NCI-H526 treated with DMSO at 0.1 percent for 48 hours (cell line): ENCODE measurements at places on chromosomes 7 and 10.
A peak's percentile ranks its signal among the peaks of the same experiment; 100 is the strongest.

GRCh38 chr10:10293041-10293440 lies 724.6 kb upstream of the CELF2 start:
- no peak for DNase-seq

DNA sequence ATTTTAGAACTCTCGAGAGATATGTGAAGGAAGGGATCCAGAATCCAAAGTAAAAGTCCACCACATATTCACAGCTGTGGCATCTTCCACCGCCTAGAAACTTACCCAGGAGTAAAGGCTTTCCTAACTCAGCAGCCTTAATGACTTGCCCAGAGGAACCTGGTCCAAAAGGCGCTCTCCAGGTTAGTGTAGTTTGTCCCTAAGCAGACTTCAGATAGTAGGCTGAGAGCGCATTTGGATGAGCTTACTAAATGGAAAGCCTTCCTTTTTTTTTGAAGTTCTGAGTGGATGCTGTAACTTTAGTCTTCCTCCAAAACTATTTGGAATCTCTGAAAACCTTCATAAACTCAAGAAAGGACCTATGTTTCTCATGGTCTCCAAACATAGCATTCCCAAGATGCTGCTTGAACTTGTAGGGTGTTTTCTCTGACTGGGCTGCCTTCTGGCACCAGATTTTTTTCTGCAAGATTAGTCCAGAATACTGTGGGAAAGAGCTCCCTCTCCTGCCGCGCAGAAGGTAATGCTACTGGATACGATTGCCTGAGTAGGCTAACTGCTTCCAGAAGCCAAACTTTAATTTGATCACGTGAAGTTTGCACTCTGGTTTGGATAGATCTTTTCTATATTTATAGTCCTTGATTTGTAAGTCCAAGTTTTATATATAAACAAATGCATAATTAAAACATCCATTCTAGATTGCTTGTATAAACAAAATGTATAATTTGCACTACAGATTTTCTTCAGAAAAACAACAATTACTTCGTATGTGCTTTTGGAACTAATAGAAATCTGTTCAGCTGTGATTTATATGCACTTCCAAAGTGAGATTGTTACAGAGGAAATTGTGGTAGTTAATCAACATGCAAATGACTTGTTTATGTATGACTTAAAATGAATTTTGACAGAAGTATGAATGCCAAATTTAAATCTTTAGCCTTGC lies 19.6 kb upstream of the GPR37 start:
- DNase-seq: peak; percentile 65

GRCh38 chr10:44668336-44668735 lies 242.8 kb upstream of the TMEM72 start:
- DNase-seq: no peak

- DNase-seq: no peak
Measured at GRCh38 chr7:45073786-45074527, 14.8 kb downstream of the NACAD start.

- no peak for DNase-seq
Measured at GRCh38 chr7:45068236-45069023, 20.3 kb downstream of the NACAD start.

DNA sequence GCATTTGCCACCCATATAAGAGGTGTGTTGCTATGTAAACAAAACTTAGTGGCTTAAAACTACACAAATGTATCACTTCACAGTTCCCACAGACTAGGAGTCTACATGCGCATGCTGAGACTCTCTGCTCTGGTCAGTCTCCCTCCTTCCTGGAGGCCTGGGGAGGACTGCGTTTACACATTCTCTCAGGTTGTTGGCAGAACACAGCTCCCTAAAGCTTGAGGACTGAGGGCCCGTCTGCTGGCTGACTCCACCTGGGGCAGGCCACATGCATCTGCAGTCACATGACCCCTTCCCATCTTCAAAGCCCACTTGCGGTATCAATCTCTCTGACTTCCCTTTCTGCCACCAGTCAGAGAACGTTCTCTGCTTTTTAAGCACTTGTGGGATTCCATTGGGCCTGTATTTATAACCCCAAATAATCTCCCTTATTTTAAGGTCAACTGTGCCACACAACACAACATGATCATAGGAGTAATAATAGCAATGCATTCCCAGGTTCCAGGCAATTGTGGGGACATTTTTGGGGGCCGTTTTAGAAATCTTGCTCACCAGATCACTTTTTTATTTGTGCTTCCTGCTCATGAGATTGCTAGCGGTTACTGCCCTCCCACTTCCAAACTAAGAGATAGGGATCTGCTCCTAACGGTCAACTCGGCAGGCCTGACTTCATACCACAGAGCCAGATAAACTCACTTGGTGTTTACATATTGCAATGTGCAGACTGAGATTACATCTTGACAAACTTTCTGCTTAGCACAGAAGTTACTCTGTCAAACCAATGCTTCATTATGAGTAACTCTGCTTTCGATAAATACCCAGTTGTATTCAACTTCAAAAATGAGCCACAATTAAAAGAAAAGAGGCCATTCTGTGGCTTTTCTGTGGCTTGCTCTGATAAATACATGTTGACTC lies 96.3 kb downstream of the ALOX5 start:
- DNase-seq: no peak

GRCh38 chr10:22343731-22344130 lies 1.6 kb upstream of the SPAG6 start:
- DNase-seq: no peak

GRCh38 chr7:8157296-8157695 lies 104.7 kb downstream of the ICA1 start:
- DNase-seq: no peak

GRCh38 chr10:86247588-86247987 lies 119.0 kb downstream of the GRID1 start:
- no peak for DNase-seq

DNA sequence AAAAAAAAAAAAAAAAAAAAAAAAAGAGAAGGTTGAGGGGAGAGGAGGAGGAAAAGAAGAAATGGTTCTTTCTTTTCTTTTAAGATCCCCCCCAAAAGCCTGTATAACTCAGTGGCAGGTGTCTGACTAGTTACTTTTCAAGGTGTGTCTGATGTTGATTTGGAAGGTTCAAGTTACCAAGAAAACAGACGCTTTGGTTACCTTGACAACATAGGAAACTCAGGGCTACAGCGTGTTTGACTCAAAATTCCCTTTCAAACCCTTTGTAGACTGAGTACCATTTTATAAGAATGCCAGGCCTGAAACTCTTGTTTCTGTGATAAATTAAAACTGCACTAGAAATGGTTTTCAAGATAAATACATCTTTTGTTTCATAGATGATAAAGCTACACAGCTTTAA lies 286.8 kb downstream of the SKIDA1 start:
- DNase-seq: no peak

DNA sequence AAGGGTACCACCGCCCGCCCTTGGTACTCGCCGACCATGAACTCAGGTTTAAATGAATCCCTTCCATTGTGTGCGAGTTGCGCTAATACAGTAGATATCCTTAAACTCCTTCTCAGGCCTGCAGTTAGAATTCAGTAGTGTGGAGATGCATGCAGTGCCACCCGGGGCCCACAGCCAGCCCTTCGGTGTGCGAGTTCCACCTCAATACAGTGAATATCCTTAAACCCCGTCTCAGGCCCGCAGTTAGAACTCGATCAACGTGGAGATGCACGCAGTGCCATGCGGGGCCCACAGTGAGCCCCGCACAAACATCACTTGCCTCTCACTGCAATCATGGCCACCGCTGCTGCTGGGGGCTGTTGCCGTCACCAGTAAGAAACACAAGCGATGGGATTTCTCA lies 261.9 kb downstream of the MAD1L1 start:
- DNase-seq: no peak

DNA sequence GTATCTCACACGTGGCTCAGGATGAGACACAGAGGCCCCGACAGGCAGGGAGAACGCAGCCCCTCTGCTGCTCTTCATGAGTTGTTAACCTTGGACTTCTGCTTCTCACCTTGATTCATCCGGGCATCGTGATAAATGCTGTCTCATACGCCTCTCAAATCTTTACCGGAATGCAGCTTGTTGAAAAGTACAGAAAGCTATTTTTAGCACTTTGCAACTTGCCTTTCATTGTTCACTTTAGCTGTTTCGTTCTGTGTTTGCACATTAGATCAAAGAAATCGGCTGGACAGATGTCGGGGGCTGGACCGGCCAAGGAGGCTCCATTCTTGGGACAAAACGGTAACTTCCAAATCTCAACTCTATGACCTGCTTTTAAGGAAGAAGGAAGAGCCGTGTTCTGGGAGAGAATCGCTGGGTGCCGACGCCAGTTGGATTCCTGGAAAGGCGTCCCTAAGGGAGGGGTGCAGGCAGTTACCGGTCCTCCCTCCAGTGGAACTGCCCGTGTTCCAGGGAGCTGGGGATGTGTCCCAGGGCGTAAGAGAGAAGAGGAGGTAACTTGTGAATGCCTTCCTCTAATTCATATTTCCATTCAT lies 49.3 kb downstream of the PFKP start:
- DNase-seq: no peak

DNA sequence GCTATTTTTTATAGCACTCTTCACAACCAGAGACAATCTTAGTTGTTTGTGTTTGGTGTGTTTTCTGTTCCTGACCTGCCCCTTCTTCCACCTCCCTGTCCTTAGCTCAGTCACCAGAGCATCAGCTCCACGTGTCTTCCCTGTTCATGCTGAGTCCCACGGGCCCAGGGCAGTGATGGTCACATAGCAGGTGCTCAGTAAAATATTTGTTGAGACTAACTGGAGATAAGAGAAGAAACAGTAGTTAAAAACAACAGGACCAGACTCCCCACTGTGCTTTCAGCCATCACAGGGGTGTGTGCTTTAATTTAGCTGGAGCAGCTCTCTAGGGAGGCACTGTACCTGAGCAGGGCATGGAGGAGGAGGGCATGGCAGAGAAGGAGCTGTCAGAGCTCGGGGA lies 307.3 kb upstream of the ZNF32 start:
- DNase-seq: no peak

- no peak for DNase-seq
Measured at GRCh38 chr7:38855867-38856266, 53.1 kb downstream of the VPS41 start.

DNA sequence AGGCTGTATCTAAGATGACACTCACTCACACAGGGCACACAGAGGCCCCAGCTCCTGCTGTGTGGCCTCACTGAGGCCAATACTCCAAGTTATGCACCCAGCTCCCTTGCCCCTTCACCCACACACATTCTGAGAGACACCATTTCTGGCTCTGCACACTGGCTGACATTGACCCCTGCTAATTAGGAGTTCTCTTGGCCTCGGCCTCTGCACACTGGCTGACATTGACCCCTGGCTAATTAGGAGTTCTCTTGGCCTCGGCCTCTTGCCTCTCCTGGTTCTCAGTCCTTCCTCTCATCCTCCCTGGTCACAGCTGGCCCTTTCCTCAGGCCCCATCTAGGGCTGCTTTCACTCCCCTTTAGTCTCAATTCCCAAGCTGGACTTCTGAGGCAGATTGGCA lies 97.3 kb downstream of the GRID1 start:
- DNase-seq: no peak

- DNase-seq: no peak
Measured at GRCh38 chr10:131726967-131727366, 173.8 kb upstream of the PPP2R2D start.

GRCh38 chr7:79782256-79782655 lies 328.8 kb upstream of the MAGI2 start:
- no peak for DNase-seq

DNA sequence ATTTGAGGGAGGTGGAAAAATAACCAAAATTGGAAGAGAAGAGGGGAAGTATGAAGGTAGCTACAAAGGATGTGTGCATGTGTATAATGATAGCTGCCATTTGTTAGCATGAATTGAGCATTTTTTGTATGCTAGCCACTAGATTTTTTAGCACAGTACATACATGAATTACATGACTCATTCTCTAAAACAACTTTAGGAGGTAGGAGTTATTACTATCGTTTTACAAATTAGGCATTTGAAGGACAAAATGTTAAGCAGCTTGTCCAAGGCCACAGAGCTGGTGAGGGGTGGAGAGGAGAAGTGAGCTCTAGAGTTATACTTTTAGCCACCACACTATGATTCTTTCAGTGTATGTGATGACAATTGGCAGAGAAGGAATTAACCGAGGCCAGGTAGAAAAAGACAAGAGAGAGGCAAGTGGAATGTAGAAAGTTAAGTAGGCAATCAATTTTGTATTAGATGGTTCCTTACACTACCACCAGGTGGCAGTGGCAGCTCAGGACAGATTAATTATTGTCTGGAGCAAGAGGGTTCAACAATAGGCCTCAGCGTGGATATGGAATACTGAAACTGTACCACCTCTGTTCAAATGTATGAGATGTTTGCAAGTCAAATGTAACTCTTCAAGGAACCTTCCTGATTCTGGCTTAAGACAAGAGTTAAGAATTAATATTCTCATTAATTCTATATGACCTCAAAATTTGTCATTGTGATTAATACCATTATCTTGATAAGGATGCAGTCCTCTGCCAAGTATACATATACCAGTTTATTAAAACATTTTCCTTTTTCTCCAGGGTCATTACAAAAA lies 128.0 kb downstream of the MBL2 start:
- DNase-seq: no peak

DNA sequence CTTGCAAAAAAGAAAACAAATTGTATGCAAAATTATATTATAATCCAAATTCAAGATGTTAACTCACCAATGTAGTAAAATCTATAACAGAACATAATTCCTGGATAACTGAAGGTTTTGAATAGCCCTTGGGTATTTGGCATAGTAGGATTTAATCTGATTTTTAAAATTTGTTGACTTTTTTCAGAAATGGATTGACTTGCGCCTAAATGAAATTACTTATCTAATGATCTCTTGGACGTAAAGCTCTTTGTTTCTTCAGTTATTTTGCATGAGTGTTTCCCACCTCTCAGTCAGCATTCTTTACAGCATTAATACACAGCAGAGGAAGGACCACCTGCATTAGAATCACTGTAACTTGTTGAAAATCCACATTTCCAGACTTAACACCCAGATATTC lies 169.6 kb downstream of the SEPTIN7 start:
- DNase-seq: no peak

DNA sequence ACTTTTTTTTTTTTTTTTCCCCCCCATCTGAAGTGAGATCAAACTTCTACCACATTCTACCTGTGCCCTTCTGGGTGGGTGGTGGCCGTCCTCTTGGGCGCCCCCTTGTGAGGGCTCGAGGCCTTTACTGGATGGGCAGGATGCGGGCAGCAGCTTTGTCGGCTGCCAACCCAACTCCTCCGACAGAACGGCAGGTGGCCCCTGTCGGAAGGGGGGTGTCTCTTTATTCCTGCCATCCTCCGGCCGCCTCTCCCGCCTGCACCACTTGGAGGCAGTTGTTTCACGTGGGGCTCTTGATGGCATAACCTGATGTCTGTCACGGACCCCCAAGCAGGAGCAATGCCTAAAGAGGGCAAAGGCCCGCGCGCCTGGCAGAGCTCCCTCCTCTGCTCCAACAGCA lies 31.0 kb downstream of the AMZ1 start:
- peak; percentile 11 for DNase-seq

GRCh38 chr7:117014673-117015133 lies 61.4 kb downstream of the ST7 start:
- peak; percentile 44 for DNase-seq

GRCh38 chr10:43128958-43129706 lies 9.1 kb upstream of the CSGALNACT2 start:
- DNase-seq: no peak

DNA sequence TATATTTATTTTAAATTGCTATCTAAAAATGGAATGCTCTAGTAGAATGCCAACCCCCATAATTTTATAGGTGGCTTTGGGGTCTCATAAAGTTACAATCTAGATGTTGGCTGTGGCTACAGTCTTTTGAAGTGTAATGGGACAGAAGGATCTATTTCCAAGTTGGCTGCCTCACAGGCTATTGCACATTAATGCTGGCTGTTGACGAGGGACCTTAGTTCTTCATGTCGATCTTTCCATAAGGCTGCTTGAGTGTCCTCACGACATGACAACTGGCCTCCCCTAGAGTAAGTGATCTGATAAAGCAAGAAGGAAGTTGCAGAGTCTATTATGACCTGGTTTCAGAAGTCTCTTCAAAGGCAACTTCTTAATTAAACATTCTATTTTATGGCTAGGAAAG lies 36.3 kb downstream of the WDR11 start:
- no peak for DNase-seq
